Type B pancreatic cell (in vitro differentiated cells): ENCODE measurements at places on chromosomes 1 and 21. TPM values are rescaled to one million over a fixed set of nuclear protein-coding genes. Genes with fewer than 3 reads are reported as not detected.

GRCh38 chr1:31627930-31628559 is 10.6 kb downstream of the HCRTR1 start:
- no peak for DNase-seq

DNA sequence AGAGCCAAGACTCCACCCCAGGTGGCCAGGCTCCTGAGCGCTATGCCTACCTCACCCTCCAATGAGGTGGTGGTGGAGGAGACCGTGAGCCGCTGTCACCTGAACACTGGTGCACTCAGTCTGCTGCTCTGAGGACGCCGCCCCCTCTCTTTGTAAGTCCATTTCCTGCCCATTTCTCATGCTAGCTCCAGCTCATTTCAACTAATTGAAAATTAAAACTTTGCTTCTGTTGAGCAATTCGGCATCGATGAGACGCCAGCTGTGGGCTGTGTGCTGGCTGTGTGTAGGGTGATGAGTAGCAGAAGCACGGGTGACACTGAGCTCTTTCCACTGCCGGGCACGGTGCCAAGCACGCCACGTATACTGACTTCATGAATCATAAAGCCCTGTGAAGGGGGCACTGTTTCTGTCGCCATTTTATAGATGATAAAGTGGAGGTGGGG is 11.2 kb downstream of the TNFRSF1B start:
- DNase-seq = no peak

GRCh38 chr1:97050506-97050905 is 328.9 kb downstream of the PTBP2 start:
- no peak for DNase-seq

DNA sequence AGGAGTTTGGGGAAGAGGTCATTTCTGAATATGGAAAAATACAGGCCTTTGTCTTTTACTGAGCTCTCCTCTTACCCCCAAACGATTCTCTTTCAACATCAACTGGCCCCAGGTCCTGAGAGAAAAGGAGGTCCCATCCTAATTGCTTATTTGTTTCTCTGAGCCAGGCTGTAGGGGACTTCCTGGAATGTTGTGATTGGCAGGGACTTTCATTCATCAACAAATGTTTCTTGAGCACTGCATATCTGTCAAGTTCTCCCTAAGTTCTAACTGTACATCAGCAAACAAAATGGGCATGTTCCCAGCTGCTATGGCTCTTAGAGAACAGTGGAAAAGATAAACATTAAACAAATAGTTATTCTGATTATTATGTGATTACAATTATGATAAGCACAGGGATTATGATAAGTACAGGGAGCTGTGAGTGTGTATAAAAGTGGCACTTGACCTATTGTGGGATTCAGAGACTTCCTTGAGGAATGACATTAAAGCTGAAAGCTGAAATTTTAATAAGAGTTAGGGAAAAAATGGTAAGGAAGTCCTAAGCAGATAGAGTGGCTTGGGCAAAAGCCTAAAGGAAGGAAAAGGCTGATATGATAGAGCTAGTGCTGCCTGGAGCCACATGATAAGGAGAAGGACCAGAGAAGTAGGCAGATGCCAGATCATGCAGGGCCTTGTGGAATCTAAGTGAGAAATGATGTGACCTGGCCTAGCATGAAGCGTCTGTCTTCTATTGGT is 11.6 kb downstream of the GPX7 start:
- no peak for DNase-seq

DNA sequence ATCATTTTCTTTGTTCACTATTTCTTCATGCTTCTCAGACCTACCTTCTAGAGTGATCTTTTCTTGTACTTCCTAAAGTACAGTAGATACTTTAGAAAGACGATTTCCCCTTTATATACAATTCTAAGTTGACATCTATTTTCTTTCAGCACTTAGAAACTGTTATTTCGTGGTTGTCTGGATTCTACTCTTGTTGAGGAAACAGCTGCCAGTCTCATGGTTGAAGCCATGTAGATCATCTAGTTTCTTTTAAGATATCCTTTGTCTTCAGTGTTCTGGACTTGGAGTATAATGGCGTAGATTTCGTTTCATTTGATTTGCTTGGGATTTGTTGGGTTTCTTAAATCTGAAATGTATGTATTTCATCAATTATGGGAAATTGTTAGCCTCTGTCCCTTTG is 67.6 kb downstream of the PKN2 start:
- DNase-seq = no peak

DNA sequence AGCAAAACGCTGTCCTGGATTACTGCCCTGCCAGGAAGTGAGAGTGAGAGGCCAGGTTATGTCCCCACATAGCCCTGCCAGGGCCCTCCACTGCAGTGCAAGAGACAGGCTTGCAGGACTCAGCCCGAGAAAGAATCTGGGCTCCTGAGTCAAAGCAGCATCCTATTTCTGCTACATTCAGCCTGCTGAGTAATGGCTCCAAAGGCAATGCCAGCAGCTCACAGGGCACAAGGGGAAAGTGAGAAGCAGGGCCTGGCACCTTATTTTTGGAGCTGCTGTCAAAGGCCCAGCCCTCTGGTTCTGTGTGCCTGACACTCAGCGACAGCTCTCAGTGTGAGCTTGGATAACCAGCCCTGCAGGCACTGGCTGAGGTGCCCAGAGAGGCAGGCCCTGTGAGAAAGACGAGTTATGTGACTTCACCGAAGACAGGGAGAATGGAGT is 83.9 kb downstream of the DTL start:
- no peak for DNase-seq

- DNase-seq = no peak
Measured at GRCh38 chr1:246527402-246528088, 20.5 kb upstream of the SMYD3 start.

GRCh38 chr1:160219062-160219929 is 14.1 kb downstream of the PEA15 start:
- no peak for DNase-seq

GRCh38 chr1:219299420-219299819 is 125.7 kb downstream of the LYPLAL1 start:
- no peak for DNase-seq

GRCh38 chr1:33110477-33110876 is 29.5 kb downstream of the AZIN2 start:
- no peak for DNase-seq

- DNase-seq = no peak
Measured at GRCh38 chr21:23111070-23111600, 2112.9 kb downstream of the NCAM2 start.

DNA sequence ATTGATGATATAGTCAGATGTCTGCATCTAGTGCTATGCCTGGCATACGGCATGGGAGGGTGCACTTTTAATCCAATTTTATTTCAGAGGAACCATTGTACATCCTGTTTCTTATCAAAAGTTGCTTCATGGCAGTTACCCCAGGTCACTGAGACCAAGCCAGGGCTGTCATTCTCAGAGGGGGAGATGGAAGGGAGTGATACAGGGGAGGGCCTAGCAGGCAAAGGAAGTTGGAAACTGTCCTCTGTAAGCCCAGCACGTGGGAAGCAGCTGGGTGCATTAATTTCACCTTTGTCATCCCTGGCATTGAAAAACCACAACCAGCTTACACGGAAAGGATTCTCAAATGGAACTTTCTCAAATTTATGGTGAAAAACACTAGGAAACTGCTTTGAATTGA is 458.7 kb upstream of the ADAMTS5 start:
- no peak for DNase-seq

GRCh38 chr1:66954208-66954607 is 29.4 kb downstream of the MIER1 start:
- DNase-seq = no peak

- no peak for DNase-seq
Measured at GRCh38 chr1:198929961-198930599, 291.2 kb downstream of the PTPRC start.

DNA sequence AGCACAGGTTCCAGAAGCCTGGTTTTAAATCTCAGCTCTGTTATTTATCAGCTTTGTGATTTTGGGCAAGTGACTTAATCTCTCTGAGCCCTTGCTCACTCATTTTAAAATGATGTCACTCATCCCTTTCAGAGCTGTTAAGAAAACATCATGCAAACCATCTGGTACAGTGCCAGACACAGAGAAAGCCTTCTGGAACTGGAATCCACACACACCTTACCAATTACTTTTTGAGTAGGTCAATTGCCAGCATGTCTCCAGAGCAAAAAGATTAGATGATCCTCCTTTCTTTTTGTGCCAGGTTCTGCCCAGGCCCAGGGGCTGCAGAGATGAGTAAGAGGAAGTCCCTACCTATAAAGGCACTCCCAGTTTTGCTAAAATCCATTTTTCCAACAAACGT is 61.3 kb downstream of the ROR1 start:
- DNase-seq = no peak

KANK4 gene
- total RNA-seq = 5.9 and 11.3 TPM in 2 replicates

RIPPLY3 gene
- total RNA-seq = 0.93 and 3.7 TPM in 2 replicates

TRPM2 gene
- total RNA-seq = 0.05 and 0.07 TPM in 2 replicates

CFAP126 gene
- 0.76 and 13.5 TPM in 2 replicates for total RNA-seq

TMEM51 gene
- total RNA-seq = 12.5 and 28.8 TPM in 2 replicates

OR10T2 gene
- not detected in 2 replicates for total RNA-seq

ASCL5 gene
- not detected in 2 replicates for total RNA-seq

PTGS2 gene
- 2.2 and 2.9 TPM in 2 replicates for total RNA-seq

MARK1 gene
- 10.6 and 14.3 TPM in 2 replicates for total RNA-seq
